ENCODE measurements at places on chromosomes 7 and 10.

DNA sequence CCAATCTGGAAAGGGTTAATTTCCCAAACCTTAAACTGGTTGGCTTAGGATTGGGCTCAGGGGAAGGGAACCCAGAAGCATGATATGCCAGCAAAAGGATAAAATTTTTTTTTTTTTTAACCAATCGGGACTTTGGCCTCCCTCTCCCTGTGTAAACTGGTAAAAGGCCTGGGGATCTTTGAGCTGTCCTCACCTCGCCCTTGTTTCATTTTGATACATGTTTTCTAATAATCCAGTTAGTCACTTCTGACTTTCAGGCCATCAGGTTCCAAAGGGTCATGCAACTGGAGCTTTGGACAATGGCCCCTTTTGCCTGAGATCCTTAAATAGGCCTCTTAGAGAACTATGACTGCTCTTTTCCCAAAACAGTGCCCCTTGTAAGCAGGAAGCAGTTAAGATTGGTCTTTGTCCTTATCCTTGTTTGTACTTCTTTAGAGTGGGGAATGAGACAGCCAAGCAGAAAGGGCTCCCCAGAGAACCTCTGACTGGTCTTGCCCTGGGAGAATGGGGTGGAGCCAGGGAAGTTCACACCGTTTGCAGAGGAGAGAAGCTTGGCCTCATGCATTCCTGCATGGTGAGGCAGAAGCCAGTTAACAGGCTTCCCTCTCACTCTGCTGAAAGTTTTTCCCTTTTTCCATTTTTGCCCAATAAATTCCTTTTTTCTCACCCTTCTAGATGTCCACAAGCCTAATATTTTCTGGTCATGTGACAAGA, 424.2 kb upstream of the CNTNAP2 start:
- no peak for DNase-seq
- H3K36me3 ChIP-seq, result no peaks in the 10 kb centered on the region
- H3K4me1 ChIP-seq, result no peaks in the 10 kb centered on the region
- no peaks in the 10 kb centered on the region for H3K27me3 ChIP-seq
- no peak overlapping the region for H3K4me3 ChIP-seq

- no peaks in the 10 kb centered on the region for H3K36me3 ChIP-seq
- H3K27ac ChIP-seq, result no peak overlapping the region
- DNase-seq, result peak; percentile 53
- no peaks in the 10 kb centered on the region for H3K27me3 ChIP-seq
These were observed 72.6 kb downstream of the PFKFB3 start for GRCh38 chr10:6275022-6275997.

- no peak for DNase-seq
- H3K27me3 ChIP-seq, result no peaks in the 10 kb centered on the region
- H3K27ac ChIP-seq, result no peak overlapping the region
- no peaks in the 10 kb centered on the region for H3K4me1 ChIP-seq
These were observed 70.6 kb upstream of the RHEB start for GRCh38 chr7:151590071-151590849.

GRCh38 chr10:70191161-70191971, 21.1 kb upstream of the SAR1A start:
- H3K4me1 ChIP-seq, result peaks cover 27% of the 10 kb centered on the region
- no peak for DNase-seq
- no peaks in the 10 kb centered on the region for H3K36me3 ChIP-seq
- H3K27ac ChIP-seq, result no peak overlapping the region

DNA sequence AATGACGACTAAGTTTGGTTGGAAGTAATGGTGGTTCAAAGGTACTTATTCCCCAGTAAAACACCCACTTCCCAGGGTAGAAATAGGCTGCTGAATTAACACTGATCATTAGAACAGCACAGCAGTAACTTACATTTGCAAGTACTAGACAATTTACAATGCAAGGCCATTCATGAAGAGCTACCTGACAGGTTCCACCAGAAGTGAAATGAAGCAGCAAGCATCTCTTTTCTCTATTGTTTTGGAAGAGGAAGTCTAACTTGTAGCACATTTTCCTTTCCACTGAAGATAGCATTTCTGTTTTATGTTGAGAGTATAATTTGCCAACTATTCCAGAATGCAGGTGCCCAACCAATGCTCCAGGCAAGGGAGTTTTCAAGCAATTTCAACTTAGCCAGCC, 145.9 kb downstream of the CREB5 start:
- H3K4me1 ChIP-seq, result no peaks in the 10 kb centered on the region
- peaks cover 6% of the 10 kb centered on the region for H3K27me3 ChIP-seq
- H3K36me3 ChIP-seq, result no peaks in the 10 kb centered on the region
- no peak for DNase-seq
- H3K4me3 ChIP-seq, result no peak overlapping the region
- H3K27ac ChIP-seq, result no peak overlapping the region

- DNase-seq, result no peak
- H3K27me3 ChIP-seq, result no peaks in the 10 kb centered on the region
- H3K4me1 ChIP-seq, result peaks cover 53% of the 10 kb centered on the region
- peaks cover 43% of the 10 kb centered on the region for H3K36me3 ChIP-seq
- no peak overlapping the region for H3K27ac ChIP-seq
These were observed 6.4 kb downstream of the LZTS2 start for GRCh38 chr10:101005869-101006567.

GRCh38 chr10:43623351-43623750, 17.1 kb downstream of the ZNF485 start:
- H3K27me3 ChIP-seq, result no peaks in the 10 kb centered on the region
- no peak overlapping the region for H3K27ac ChIP-seq
- H3K4me1 ChIP-seq, result no peaks in the 10 kb centered on the region
- DNase-seq, result no peak

GRCh38 chr10:5041471-5042023, 37.9 kb upstream of the AKR1C2 start:
- H3K4me3 ChIP-seq, result no peak overlapping the region
- no peaks in the 10 kb centered on the region for H3K36me3 ChIP-seq
- no peaks in the 10 kb centered on the region for H3K27me3 ChIP-seq
- peak; percentile 74 for DNase-seq

- no peak for DNase-seq
- no peaks in the 10 kb centered on the region for H3K27me3 ChIP-seq
- no peaks in the 10 kb centered on the region for H3K4me1 ChIP-seq
- H3K4me3 ChIP-seq, result no peak overlapping the region
- no peaks in the 10 kb centered on the region for H3K36me3 ChIP-seq
These were observed 7.4 kb upstream of the NRCAM start for GRCh38 chr7:108463613-108464012.

GRCh38 chr7:43674559-43675436, 54.5 kb downstream of the COA1 start:
- H3K27me3 ChIP-seq, result no peaks in the 10 kb centered on the region
- DNase-seq, result peak; percentile 92
- peak overlapping the region; percentile 69 for H3K27ac ChIP-seq
- H3K4me1 ChIP-seq, result peaks cover 32% of the 10 kb centered on the region
- H3K36me3 ChIP-seq, result no peaks in the 10 kb centered on the region

GRCh38 chr10:24385776-24386175, 176.8 kb downstream of the KIAA1217 start:
- H3K4me3 ChIP-seq, result no peak overlapping the region
- DNase-seq, result no peak
- peaks cover 7% of the 10 kb centered on the region for H3K36me3 ChIP-seq
- no peaks in the 10 kb centered on the region for H3K27me3 ChIP-seq

DNA sequence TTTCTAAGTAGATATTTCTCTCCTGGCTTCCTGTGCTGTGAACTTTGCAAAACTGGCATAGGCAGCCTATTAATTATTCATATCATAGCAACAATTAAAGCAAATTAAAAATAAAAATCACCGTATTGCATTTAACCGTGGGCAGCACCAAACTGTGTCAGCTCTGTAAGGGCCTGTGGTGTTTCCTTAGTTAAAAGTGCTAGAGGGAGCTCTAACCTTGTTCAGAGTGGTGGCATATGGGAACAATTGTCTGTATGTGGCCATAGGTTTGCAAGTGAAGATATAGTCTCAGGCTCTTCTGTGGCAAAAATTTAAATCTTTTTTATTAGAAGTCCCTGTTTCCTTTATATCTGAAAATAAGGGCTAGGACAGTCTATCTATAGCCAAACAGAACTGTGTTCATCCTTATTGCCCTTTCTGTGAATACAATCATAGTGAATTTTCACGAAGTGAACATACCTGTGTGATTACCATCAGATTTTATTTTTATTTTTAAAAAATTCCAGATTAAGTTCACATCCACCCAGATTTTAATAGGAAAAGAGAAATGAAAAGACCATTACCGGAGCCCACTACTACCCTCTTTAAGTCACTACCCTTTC, 92.6 kb downstream of the POLL start:
- peaks cover 48% of the 10 kb centered on the region for H3K4me1 ChIP-seq
- H3K36me3 ChIP-seq, result no peaks in the 10 kb centered on the region
- H3K27me3 ChIP-seq, result no peaks in the 10 kb centered on the region
- no peak overlapping the region for H3K4me3 ChIP-seq

- no peaks in the 10 kb centered on the region for H3K27me3 ChIP-seq
- no peak overlapping the region for H3K4me3 ChIP-seq
- DNase-seq, result peak; percentile 68
These were observed 99.4 kb upstream of the EFCAB10 start for GRCh38 chr7:105680505-105681187.

GRCh38 chr10:7457478-7458316, 46.9 kb upstream of the SFMBT2 start:
- H3K27ac ChIP-seq, result no peak overlapping the region
- no peaks in the 10 kb centered on the region for H3K36me3 ChIP-seq
- 0 out of 3 replicates have a peak, but pooled peaks cover 5% of the 10 kb centered on the region for H3K27me3 ChIP-seq
- no peaks in the 10 kb centered on the region for H3K4me1 ChIP-seq
- DNase-seq, result no peak
- no peak overlapping the region for H3K4me3 ChIP-seq

GRCh38 chr10:22959950-22960349, 32.1 kb downstream of the ARMC3 start:
- H3K36me3 ChIP-seq, result no peaks in the 10 kb centered on the region
- no peak overlapping the region for H3K27ac ChIP-seq
- no peak overlapping the region for H3K4me3 ChIP-seq
- H3K27me3 ChIP-seq, result no peaks in the 10 kb centered on the region

GRCh38 chr7:158353606-158354570, 233.7 kb downstream of the PTPRN2 start:
- H3K27ac ChIP-seq, result no peak overlapping the region
- peak; percentile 22 for DNase-seq
- no peak overlapping the region for H3K4me3 ChIP-seq
- H3K36me3 ChIP-seq, result no peaks in the 10 kb centered on the region
- no peaks in the 10 kb centered on the region for H3K27me3 ChIP-seq

GRCh38 chr7:36406156-36406555, 16.5 kb downstream of the ANLN start:
- H3K4me3 ChIP-seq, result no peak overlapping the region
- H3K4me1 ChIP-seq, result no peaks in the 10 kb centered on the region
- H3K27ac ChIP-seq, result no peak overlapping the region
- H3K36me3 ChIP-seq, result peaks cover 76% of the 10 kb centered on the region
- H3K27me3 ChIP-seq, result no peaks in the 10 kb centered on the region

DNA sequence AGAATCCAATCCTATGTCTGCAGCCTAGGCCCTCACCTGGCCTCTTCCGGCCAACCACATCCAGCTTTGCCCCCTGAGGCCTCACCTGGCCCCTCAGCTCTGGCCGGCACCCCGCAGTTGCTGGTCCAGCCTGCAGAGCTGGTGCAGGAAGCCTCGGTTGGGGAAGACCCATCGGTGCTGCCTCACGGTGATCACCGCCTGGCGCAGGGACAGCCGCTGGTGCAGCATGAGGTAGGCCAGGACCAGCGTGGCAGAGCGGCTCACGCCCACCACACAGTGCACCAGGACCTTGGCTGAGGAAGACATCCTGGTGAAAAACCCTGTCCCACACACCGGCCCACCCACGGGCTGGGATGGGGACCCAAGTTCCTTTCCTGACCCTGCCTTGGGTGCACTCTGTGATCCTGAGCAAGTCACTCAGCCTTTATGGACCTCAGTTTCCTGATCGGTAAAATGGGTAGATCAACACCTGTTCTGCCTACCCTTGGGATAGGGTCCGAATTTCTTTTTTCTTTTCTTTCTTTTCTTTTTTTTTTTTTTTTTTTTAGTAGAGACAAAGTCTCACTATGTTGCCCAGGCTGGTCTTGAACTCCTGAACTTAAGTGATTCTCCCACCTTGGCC, 5.8 kb upstream of the SAMD8 start:
- DNase-seq, result no peak
- H3K27me3 ChIP-seq, result no peaks in the 10 kb centered on the region
- H3K4me3 ChIP-seq, result no peak overlapping the region
- peaks cover 52% of the 10 kb centered on the region for H3K4me1 ChIP-seq

DNA sequence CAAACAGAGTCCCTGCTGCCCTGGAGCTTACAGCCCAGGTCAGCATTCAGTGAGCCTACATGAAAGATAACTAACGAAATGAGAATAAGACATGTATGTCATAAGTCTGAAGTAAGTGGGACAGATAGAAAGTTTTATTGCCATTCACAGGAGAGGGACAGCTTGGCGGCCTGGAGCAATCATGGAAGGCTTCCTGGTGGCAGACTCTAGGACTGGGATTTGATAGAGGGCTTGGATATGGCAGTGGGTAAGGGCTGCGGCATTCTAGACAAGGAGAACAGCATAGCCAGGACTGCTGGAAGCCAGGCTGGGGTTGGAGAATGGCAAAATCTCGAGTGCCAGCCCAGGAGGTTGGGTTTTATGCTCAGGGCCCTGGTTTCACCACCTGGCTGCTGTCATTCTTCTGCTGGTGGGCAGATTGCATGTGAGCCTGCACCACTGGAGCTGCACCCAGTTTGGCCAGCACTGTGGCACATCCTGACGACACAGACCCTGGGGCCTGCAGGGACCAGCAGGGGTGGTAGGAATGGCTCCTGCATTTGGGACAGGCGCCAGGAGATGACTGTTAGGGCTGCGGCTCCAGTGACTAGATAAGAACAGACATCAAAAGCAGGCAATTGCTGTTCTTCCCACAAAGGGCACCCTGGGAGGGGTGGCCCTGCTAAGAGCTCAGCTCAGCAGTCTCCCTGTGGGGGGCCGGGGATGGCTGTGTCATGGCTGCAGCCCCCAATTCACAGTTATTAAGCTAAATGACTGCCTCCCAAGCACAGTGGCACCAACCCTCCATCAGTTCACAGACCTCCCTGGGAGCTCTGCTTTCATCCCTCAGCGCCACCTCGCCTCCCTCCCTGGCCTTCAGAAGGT, 161.1 kb downstream of the RPS24 start:
- no peaks in the 10 kb centered on the region for H3K36me3 ChIP-seq
- DNase-seq, result no peak
- H3K4me3 ChIP-seq, result no peak overlapping the region
